ENCODE measurements at places on chromosomes 13 and 19.

GRCh38 chr13:42533336-42533591, 40.7 kb upstream of the TNFSF11 start:
- DNase-seq = no peak

DNA sequence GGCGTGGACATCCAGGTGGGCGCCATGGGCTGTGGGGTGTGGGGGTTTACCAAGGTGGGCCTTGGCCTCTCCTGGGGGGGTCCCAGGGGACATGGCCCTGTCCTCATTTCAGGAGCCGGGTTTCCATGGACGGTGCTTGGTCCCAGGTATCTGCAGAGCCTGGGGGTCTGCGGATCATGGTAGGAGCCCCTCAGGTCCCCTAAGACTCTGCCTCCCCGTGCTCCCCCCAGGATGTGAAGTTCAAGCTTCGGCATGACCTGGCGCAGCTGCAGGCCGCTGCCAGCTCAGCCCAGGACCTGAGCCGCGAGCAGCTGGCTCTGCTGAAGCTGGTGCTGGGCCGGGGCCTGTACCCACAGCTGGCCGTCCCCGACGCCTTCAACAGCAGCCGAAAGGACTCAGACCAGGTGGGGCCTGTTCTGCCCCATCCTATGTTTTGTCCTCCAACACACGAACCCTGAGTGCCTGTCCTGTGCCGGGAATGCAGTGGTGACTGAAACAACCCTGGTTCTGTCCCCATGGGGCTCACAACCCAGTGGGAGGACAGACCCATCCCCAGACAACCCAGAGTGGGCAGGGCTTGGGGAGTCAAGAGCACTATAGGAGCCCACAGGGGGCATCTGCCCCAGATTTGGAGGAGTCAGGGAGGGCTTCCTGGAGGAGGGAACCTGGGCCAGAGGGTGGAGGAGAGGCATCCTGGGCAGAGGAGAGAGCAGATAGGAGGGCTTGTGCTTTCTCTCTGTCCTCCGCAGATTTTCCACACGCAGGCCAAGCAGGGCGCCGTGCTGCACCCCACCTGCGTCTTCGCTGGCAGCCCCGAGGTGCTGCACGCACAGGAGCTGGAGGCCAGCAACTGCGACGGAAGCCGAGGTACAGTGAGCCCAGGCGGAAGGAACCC, 26.8 kb downstream of the DHX34 start:
- DNase-seq = no peak

DNA sequence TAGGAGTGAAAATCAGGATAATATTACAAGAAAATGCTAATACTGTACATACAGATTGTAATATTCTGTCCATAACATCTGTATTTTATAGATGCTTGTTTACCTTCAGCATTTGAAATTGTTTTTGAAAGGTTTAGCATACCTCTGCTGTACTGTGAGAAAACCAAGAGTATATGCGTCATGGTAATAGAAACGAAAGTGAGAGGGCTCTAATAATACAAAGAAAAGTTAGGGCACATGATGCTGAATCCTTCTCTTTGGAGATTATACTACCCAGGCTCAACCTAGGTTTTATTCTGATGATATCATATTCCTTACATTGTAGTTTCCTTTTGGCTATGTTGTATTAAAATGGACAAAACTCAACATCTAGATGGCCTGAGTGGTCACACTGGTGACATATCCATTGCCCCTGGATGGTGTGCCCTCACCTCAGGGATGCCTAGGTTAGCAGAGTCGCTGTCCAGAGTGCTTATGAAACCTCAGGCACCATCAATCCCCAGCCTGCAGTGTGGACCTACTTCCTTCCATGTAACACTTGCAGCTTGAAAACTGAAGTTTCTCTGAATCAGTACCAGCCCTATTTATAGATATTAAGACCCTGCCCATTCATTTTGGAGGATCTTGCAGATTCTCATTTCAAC, 253.7 kb downstream of the KCTD12 start:
- DNase-seq = no peak

DNA sequence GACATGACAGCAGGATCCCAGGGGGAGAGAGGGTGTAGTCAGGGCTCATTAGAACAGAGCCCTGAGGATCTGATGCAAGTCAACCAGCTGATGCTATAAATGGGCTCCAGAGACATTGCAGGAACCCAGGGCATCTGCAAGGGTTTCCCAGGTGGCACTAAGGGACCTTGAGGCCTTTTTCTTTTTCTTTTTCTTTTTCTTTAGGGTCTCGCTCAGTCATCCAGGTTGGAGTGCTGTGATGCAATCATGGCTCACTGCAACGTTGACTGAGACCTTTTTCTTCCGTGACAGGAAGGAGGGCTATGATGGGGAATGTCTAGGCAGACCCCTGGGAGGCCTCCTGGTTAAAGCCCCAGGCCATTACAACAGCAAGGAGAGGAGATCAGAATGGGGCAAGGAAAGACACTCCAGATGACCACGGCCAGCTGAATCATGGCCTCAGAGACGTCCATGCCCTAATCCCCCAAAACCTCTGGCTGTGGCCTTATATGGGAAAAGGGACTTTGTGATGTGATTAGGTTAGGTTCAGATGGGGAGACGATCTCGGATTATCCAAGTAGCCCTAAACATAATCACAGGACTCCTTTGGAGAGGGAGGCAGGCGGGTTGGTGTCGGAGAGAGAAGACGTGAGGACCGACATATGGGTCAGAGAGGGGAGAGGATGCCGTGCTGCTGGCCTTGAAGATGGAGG, 4.5 kb upstream of the FCGRT start:
- DNase-seq = no peak

DNA sequence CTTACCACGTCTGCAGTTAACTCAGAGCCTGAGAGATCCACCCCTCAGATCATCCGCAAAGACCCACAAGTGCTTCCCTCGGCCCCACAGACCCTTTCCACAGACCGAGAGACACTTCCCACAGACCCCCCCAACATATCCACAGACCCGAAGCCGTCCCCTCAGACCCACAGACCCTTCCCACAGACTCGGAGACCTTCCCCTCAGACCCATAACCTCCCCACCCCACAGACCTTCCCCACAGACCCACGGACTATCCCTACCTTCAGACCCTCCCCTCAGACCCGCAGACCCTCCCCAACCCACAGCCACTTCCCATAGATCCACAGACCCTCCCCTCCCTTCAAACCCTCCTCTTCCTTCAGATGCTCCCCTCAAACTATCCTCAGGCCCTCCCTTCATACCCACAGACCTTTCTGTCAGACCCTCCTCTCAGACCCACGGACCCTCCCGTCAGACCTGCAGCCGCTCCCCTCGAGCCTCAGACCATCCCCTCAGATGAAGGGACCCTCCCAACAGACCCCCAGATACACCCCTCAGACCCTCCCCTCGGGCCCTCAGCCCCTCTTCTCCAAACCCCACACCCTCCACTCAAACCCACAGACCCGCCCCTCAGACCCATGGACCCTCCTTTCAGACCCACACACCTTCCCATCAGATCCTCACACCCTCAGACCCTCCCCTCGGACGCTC, 20.1 kb upstream of the TFDP1 start:
- DNase-seq = no peak

GRCh38 chr13:111325941-111326620, 5.6 kb downstream of the TEX29 start:
- no peak for DNase-seq

GRCh38 chr19:38635483-38636399, 11.7 kb upstream of the ACTN4 start:
- DNase-seq = no peak

GRCh38 chr13:39397896-39398265, 205.1 kb downstream of the LHFPL6 start:
- DNase-seq = no peak

- DNase-seq = peak; percentile 38
Observed at GRCh38 chr19:32691952-32692726, 518 bp downstream of the NUDT19 start.

DNA sequence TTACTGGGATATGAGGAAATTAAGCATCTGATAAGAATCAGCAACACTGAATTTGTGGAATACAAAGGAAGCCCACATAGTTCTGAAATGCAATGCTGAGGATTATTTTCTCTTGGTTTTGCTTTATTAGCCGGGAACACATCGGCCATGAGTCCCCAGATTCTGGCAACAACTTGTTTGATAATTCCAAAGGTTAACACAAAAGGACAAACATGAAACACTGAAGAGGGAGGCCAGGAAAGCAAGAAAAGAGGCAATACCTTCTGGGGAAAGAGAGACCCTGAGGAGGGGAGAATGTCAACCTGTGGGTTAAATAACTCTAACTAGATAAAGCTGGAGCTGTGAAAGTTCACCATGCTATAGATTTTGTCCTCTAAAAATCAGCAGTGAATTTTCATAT, 285.9 kb downstream of the ITGBL1 start:
- no peak for DNase-seq

- no peak for DNase-seq
Observed at GRCh38 chr19:36987091-36987490, 71.0 kb downstream of the ZNF568 start.

DNA sequence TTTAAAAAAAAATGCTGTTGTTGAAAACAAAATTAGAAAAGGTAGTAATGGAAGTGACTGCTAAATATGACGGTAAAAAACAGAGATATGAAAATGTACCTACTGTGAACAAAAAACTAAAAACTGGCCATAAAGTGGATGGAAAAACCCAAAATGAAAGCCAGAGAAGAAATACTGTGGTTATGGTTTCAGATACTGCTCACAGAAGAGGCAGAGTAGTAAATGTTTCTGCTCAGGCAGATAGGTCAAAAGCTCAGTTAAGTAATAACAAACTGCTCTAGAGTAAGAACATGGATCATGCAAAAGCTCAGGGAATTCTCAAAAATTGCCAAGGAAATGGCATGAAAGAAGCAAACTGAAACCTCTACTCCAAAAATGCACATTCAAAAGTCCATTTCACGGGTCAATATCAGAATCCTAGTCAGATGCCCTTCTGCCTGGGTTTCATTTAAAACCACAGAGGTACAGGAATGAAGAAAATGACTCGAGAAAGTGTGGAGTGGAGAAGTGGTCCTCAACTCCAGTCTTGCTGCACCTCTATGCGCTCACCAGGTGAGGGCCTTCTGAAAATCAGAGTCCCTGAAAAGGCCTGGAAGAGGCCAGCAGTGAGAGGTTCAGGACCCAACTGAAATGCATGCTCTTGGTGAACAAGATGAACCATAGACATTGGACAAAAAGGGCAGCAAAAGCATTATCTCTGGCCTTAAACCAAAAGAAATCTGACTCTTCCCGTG, 315.0 kb upstream of the SPRY2 start:
- DNase-seq = no peak

DNA sequence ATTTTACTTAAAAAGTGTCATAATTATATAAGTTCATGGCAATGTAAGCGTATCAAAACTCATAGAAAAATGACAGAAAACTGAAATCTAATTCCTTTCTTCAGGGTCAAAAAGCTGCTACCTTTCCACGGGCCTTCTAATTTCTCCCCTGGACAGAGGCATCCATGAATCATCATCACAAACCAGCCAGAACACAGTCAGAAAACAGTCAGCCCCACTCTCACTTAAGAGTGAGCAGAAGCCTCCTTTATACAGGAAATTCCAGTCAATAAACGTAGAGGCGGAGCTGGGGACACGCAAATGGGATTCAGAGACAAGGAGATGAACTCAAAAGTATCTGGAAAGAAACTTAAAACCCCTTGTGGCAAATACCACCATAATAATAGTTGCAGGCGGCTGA, 54.2 kb upstream of the ABCC4 start:
- no peak for DNase-seq

DNA sequence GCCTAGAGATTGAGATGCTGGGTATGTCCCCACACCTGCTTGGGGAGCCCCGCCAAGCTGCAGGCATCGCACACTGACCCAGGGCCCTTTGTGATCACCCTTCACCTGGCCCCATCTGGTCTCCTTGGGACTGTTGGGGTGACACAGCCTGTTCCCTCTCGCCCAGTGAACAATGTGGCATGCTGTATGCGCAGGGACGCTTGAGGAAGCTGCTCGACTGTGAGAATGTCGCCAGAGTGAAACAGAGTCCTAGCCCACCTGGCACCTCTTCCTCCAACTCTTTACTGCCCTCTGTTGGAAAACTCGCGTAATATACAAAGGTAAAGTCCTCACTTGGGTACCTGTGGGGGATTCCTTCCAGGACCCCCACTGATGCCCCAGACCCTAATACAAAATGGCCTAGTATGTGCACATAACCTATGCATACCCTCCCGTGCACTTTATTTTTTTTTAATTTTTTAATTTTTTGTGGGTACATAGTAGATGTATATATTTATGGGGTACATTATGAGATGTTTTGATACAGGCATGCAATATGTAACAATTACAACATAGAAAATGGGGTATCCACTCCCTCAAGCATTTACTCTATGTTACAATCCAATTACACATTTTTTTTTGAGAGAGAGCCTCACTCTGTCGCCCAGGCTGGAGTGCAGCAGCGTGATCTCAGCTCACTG, 9.0 kb downstream of the BLOC1S3 start:
- DNase-seq = no peak

DNA sequence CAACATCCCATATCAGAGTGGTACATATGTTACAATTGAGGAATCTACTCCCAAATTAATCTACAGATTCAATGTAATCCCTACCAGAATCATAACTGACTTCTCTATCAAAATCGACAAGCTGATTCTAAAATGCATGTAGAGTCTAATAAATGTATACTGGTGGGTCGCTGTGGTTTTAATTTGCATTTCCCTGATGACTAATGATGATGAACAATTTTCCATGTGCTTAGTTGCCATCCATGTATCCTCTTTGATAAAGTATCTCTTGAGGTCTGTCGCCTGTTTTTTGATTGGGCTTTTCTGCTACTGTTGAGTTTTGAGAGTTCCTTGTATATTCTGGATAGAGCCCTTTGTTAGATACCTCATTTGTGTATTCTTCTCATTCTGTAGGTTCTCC, 43.8 kb downstream of the KLF12 start:
- no peak for DNase-seq

DNA sequence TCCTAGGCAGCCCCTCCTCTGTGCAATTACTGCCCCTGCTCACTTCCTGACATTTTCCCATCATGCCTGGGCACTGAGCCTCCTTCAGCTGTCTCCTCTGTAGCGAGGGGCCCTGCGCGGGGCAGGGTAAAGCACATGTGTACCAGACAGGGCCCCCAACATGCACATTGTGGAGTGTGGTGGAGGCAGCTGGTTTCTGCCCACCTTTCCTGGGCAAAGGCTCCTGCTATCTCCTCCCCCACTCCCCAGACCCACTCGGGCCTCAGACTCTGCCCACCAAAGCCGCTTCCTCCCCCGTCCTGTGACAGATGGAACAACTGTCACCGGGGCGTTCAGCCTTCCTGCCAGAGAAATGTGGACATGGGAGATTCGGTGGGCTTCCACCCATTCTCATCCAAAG, 2.9 kb upstream of the KPTN start:
- no peak for DNase-seq

GRCh38 chr19:39167461-39168257, 29.1 kb upstream of the NCCRP1 start:
- DNase-seq = no peak

GRCh38 chr13:113748101-113748861, 10.7 kb upstream of the TMEM255B start:
- no peak for DNase-seq

- DNase-seq = no peak
Observed at GRCh38 chr13:80783926-80784565, 443.1 kb upstream of the SPRY2 start.

Data from activated effector memory CD4-positive, alpha-beta T cell treated with Interleukin-2 at 50 U/mL for 16 hours (primary cell).